ENCODE measurements at places on chromosomes 5 and 9.

DNA sequence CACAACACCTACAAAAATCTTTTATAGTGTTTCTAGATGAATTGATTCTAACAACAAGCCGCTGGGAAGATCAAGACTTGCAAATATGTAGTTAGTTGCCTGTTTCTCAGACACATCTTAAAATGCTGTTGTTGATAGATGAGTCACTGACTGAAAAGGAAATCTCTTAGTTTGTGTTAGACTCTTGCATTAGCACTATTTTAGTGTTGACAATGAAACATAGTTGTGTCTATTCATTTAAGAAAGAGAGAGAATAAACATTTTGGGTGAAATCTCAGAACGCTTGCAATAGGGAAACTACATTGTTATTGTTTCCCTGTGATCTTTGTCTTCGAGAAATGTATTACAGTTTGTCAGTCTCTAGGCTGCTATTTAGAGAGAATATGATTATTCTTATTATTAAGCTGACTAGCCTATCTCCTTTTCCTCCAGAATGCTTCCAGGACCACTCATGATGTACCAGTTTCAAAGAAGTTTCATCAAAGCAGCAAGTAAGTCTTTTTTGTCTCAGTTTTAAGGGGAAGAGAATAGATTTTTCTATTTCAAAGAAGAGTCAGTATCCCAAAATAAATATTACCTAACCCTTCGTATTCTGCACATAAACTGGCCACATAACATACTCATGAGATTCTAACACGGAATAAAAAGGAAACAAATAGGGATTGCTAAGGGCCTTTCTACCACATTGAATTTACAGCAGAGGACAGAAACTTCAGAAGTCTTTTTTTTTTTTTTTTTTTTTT, 285.6 kb downstream of the ARHGAP26 start:
- no peak for ATAC-seq

DNA sequence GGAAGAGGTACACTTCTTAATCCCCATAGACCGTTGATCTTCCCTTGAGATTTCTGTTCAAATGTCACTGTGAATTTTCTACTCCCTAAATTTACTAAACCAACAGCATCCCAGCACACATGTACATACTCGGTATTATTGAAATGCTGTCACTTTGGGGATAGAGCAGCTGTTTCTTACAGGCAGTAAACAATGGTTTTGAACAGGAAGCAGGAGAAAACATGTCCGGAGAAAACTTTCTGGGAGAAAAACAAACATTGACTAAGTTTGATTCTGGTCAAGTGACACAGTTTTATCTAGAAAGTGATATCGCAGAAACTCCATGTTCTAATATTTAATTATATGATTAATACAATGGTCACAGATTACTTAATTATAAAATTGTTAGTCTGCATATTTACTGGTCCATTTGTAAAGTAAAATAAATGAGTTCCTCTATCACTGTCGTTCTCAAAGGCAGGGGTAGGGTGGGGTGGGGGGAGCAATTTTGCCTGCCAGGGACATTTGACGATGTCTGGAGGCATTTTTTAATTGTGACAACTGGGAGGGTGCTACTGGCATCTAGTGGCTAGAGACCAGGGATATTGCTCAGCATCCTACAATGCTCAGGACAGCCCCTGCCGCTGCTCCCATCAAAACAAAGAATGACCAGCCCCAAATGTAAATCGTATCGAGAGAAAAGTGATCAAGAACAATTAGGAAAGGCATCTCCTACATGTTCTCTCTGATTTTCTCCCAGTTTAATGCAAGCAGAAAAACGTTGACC, 12.2 kb downstream of the TAS2R1 start:
- ATAC-seq = no peak

DNA sequence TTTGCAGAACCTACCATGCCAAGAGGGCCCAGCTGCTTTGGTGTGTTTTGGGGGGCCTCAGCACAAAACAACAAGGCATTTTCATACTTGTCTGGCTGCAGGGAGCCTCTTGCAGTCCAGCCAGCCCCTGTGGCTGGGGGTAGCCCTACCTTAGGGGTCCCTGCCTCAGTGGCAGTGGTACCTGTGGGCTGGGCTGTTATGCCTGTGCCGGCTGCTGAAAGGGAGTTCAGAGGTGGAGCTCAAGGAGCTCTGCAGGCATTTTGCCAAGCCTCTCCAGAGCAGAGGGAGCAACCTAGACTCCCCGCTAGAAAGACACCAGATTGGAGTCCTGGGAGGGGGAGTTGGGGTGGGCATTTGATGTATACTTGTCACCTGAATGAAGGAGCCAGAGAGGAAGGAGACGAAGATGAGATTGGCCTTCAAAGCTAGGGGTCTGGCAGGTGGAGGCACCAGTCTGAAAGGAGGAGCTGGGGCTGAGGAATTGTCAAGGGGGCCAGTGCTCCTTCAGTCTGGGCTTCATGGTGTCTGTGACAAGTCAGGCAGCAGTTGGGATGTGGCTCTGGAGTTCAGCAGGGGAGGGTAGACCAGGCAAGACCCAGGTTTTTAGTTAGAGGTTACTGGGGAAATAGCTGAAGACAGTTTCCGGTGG, 1.5 kb downstream of the SHROOM1 start:
- no peak for ATAC-seq

- ATAC-seq = peak; percentile 83
Measured at GRCh38 chr9:120532891-120533290, 47.1 kb downstream of the CDK5RAP2 start.

DNA sequence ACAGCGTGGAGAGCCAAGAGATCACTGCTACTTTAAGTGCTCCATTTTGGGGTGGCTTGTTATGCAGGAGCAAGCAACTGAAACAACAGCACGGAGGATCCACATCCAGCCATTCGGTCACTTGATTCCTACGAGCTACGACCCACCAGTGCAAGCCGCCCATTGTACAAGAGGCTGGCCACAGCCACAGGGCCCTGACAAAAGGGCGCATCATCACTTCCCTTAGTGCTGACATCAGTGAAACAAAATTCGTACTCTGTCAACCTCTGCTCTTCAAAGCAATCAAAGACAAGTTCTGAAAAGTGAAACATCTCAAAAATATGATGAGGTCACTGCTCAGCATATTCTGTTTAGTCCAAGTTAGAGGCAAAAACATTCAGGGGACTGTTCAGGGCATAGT, 168.4 kb downstream of the GADD45G start:
- ATAC-seq = no peak
